HepG2 (cell line): ENCODE measurements at places on chromosomes 2 and 18. TPM values are rescaled to one million over a fixed set of nuclear protein-coding genes. Genes with fewer than 3 reads are reported as not detected.

Gene KLHL14
- 41.8 and 55.3 TPM in 2 replicates for total RNA-seq

Gene AQP12B
- not detected in 2 replicates for total RNA-seq

Gene CCBE1
- total RNA-seq, result not detected in 2 replicates

Gene SPHKAP
- total RNA-seq, result not detected in 2 replicates

DNA sequence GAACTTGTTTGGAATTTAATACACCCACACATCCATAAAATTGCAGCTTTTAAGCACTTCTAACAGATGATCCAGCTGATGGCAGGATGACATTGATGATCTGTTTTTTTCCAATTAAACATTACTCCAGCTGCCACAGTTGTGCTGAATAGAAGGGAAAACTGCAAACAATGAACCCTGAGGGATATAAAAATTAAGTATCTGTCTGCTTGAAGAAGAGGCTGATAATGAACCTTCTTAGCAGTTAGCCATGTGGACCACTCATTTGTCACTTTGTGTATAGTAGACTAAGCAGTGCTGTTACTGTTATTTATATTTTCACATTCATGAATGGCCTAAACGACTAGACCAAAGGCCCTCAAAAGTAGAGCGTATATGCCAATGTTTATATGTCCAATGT is 1201.0 kb upstream of the LRRTM1 start:
- no peak for DNase-seq

DNA sequence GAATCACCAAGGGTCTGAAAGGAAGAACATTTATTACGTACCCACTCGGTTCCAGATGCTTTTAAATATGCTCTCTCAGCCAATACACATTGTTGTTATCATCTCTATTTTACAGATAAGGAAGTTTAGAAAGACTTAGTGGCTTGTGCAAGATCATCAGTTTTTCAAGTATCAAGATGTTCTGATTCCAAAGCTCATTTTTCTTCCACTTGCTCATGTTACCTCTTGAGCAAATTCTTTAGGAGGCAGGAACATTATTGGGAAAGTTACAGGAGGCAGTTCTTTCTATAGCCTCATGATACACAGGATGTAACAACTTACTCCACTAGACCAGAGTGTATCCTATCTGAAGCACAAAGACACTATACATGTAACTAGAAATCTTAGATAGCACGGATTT is 65.0 kb upstream of the MMADHC start:
- no peak for DNase-seq

DNA sequence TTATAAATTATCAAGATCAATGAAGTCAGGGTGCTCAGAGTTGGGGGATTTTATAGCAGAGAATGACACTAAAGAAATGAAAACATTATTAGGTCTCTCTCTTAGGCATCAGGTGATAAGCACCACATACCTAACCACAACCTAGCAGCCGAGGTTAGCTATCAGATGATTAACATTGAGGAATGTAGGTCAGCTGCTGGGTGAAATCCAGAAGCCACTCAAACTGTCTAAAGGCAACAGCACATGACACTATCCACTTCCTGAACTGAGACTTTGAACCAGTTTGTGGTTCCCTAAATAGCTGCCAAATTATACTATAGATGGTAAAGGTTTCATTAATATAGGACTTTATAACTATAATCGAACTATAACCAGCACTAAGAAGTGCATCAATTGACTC is 4.7 kb downstream of the EPG5 start:
- peak; percentile 45 for DNase-seq

GRCh38 chr2:71453404-71454220 is at the start of gene DYSF:
Gene DYSF (plus strand): TSS chr2:71453561.
- no peak for DNase-seq

DNA sequence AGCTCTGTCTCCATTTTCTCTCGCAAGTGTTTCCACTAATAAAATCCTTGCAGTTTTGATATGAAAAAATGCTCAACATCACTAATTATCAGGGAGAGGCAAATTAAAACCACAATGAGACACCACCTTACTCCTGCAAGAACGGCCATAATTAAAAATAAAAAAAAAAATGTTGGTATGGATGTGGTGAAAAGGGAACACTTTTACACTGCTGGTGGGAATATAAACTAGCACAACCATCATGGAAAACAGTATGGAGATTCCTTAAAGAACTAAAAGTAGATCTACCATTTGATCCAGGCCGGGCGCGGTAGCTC is 49.8 kb upstream of the GREB1L start:
- DNase-seq, result no peak

- no peak for DNase-seq
Observed at GRCh38 chr2:118846953-118847761, at the start of gene EN1. Gene EN1 (minus strand): TSS chr2:118847648. CDS start chr2:118847167, 481 bp downstream.

DNA sequence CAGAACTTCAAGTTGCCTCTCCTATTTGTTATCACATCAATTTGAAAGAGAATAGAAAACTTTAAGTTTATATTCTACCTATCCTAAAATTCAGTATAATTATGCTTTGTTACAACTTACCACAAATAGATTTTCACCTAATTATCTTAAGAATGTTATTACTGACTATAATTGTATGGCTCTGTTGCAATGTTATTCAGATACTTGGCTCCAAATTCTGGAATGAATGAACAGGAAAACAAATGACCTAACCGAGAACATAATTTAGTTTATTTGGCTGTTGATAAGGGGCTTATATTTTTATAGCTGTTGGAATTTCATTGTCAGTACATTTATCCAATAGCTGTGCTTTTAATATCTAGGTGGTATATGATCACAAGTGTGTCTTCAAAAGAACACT is 173.2 kb upstream of the GULP1 start:
- DNase-seq, result no peak
